ENCODE measurements at places on chromosomes 12 and 14. TPM values are rescaled to one million over a fixed set of nuclear protein-coding genes. Genes with fewer than 3 reads are reported as not detected.

Gene B4GALNT1
- total RNA-seq, result 0.38 TPM

Gene RPL41
- 5,368 TPM for total RNA-seq

Gene ASPG
- total RNA-seq, result 29.4 TPM

Gene INSM2
- total RNA-seq, result not detected

Gene MYH6
- total RNA-seq, result not detected

Gene SOAT2
- total RNA-seq, result not detected

GRCh38 chr12:123934829-123935228, 37.8 kb downstream of the CCDC92 start:
- no peak for DNase-seq

GRCh38 chr12:12628013-12628412, 16.3 kb downstream of the CREBL2 start:
- DNase-seq, result no peak

GRCh38 chr12:11545484-11546330, 103.8 kb upstream of the ETV6 start:
- no peak for DNase-seq

DNA sequence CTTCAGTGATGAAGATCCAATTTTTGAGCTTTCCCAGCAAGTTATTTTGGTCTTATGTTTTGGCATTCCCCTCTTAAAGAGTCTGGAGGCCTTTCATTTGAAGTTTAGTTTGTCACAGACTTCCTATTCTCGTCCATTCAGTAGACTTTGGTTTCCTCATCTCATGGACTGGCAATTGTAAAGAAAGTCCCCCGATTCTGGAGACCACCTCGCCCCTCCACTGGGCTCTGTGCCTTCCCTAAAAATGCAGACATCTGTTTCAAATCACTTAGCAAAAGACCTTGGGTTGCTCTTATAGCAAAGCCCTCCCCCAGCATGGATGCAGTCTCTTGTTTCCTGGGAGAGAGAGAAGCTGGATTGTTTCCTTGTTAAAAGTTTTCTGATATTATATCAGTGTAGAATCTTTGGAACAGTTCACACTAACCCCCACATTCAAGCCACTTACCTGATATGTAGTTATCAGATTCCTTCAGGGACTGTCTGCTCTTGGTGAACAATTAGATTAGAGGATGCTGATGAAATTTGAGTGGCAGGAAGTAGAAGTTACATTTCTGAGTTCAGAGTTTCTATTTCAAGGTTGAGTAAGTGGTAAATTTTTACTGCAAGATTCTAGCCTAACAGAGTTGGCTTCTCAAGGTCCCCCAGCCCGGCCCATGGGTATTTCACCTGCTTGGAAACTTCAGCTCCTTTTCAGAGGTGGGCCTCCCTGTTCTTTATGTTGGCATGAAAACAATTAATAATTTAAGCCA, 56.3 kb downstream of the PLXNC1 start:
- DNase-seq, result no peak

GRCh38 chr12:108563136-108563803, 874 bp downstream of the ISCU start:
- DNase-seq, result peak; percentile 88

DNA sequence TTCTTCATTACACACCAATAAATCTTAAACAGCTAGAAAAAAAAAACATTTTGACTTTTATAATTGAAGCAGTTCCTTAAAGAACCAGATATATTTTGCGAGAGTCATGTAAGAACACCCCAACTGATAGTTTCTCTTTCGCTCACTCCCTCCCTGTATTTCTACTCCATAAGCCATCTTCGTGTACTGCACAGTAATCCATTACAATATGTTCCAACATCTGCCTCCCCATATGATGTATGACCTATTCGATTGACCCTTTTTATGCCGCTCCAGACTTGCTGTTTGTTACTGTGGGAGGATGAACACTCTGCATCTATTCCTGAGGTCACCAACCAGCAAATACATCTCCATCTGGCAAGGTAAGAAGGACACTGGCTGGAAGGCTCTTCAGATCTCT, 331.7 kb downstream of the SOX5 start:
- DNase-seq, result no peak

DNA sequence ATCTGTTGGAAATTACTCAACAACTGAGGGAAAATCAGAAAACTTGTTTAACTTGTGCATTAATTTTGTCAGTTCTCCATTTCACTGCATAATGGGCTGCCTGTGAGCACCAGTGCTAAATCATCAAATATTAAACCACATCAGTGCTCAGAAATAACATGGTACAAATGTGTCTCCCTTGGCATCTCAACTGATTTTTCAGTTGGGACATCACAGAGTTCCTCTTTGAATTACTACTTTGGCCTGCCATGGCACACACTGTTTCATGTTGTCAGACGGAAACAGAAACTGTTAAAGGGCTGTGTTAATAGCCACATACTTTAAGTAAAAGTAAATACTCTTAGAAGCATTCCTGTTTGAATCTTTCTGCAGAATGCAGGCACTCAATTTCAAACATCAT, 42.1 kb upstream of the STRN3 start:
- DNase-seq, result no peak

GRCh38 chr12:29229158-29229505, 80.1 kb downstream of the FAR2 start:
- no peak for DNase-seq

GRCh38 chr12:130650131-130650530, 66.0 kb downstream of the RIMBP2 start:
- DNase-seq, result peak; percentile 16

DNA sequence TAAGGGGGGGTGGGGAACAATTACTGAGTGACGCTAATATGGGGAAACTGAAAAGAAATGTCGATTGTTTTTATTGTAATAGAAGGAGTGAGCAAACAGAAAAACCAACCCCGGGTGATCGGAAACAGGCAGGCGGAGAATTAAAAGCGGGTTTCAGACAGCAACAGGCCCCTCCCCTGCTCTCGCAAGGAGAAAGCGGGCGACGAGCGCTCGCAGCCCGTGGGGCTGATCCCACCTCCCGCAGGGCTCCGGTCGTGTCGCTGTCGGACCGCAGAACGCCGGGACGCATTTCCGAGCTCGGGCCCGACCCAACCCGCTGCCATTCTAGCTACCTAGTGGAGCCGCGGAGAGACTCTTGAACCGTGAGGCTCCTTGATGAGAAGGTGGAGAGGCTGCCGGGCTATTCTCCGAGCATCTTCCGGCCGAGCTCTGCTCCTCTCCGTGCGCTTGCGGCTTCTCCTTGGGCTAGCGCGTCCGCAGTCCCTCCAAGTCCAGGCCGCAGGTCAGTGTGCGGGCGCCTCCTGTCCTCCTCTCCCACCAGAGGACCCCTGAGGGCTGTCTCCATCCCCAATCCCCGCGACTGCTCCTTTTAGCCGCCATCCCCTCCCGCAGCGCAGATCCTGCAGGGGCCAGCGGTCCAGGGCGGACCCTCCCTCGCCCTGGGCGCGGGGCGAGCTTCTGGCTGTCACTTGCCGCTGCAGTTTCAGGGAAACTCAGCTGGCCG, 4.1 kb upstream of the PAX9 start:
- no peak for DNase-seq

- DNase-seq, result no peak
Measured at GRCh38 chr12:105569886-105570285, 239.4 kb downstream of the C12orf75 start.

- DNase-seq, result peak; percentile 53
Measured at GRCh38 chr14:101086926-101087325, 183.4 kb upstream of the RTL1 start.

DNA sequence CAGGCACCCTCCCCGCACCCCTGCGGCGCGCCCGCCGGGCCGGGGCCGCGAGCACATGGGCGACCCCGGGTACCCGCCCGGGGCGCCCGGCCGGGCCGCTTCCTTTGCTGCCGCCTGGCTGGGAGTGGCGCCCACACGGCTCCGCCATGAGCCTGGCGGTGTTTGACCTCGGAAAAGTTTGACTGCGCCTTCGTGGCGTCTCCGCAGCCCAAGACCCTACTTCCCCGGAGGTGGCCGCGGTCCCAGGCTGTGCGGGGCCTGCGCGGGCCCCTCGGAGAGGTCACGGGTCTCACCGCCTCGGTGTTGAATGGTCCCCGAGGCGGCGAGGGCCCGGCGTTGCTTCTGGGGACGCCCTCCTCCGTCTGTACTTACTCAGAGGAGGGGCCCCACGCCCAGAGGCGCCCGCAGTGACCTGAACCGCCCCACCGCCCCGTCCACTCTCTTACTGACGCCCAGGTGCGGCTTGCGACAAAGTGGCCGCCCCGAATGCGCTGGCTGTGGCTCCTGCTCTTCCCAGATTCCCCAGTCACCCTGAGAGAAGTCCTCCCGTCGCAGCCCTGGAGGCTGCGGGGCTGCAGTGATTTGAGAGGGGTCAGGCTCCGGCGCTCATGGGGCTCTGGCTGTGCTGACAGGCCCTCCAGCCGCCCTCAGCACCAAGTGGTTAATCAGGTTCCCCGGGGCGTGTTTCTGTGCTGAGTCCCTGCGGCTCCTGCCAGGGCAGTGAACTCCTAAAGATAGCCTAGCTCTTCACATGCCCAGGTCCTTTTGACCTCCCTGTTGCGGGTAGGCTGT, 5.8 kb downstream of the KMT5A start:
- peak; percentile 78 for DNase-seq

- no peak for DNase-seq
Measured at GRCh38 chr14:99664058-99664936, 19.4 kb downstream of the HHIPL1 start.
